ENCODE measurements at places on chromosomes 4 and X.
A peak's percentile ranks its signal among the peaks of the same experiment; 100 is the strongest.

DNA sequence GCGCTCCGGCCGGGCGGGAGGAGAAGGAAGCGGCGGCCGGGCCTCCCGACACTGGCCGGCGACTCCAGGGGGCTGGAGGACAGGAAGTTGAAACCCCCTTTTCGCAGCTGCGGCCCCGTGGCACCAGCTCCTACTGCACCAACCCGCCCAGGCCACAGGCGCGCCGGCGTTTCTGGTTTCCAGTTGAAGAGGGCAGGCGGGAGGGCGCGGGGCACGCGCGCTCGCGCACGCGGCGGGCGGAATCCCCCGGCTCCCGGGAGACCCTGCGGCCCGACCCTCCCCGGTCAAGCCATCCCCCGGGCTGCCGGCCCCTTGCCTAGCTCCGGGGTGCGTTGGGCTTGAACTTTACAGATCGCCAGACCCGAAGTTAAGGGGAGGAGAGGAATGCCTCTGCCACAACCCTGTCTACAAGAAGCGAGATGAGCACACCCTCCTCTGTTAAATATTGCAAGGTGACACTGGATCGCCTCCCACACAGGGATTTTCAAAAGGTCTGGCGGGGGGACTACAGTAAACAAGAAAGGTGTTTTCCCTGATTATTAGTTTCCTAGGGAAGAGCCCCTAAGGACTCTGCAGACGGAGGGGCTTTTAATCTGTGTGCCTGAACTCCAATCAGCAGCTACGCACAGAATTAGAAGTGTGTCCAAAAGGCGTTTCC is 1.4 kb downstream of the ELOVL6 start:
- no peak for DNase-seq

DNA sequence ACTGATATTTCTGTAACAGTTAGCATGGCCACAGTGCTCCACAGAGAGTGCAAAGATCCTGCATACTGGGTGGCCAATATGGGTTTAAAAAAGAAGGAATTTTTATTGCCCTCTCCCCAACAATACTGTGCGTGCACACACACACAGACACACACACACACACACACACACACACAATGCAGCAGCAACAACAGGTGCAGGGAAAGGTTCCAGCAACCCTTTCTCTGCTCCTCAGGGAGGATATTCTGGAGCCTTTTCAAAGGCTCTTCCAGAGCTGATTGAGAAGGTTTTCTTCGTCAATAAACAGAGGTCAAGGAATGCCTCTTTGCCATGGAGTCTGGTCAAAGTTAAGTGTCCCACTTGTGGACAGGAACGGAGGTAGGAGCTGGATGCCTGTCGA is 84.8 kb upstream of the ZFP42 start:
- DNase-seq = no peak

- no peak for DNase-seq
Observed at GRCh38 chr4:156512622-156513021, 459.0 kb downstream of the PDGFC start.

DNA sequence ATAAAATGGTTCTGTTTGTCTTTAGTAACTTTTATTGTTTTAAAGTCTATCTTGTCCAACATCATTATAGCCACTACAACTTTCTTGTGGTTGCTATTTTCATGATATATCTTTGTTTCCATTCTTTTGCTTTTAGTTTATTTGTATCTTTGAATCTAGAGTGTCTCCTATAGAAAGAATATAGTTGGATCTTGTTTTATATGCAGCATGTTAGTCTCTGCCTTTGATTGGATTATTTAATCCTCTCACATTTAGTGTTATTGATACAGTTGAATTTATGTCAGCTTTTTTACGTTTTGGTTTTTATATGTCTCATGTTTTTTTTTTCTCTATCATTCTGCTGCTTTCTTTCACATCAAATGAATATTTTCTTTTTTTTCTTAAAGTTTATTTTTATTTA is 98.1 kb downstream of the VSIG4 start:
- DNase-seq = no peak

- DNase-seq = no peak
Observed at GRCh38 chr4:47704693-47705325, 133.1 kb downstream of the CORIN start.

DNA sequence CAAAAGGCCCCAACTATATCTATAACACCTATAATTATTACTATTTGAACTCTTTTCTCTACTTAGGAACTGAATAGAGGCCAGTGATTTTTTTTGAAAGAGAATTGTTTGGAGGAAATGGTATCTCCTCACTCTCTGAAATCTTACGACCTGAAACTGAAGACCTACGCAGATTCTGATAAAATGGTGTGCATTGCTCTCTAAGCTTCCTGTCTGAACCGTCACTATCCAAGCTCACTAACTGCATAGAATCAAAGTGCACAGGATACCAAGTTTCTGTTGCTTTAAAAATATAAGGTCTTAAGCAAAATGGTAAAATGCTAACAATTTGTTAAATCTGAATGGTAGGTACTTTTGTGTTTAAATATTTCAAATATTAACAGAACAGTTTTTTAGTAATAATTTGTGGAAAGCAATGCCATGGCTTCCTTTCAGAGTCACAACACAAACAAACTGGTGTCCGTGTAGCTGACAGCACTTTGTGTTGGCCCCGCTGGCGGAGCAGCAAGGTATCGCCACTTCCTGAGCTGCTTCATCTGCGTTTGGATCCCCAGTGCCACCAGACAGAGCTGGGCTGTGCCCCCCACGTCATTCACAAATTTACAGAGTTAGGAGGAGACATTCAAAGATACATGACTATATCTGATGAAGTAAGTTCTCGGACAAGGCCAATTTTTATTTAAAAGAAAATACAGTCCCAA is 313.9 kb downstream of the FBXW7 start:
- no peak for DNase-seq

- DNase-seq = no peak
Observed at GRCh38 chr4:10281996-10282395, 165.4 kb upstream of the WDR1 start.

- DNase-seq = no peak
Observed at GRCh38 chr4:136754810-136755530, 777.3 kb downstream of the PCDH18 start.

- no peak for DNase-seq
Observed at GRCh38 chr4:6357476-6357875, 87.8 kb downstream of the WFS1 start.

DNA sequence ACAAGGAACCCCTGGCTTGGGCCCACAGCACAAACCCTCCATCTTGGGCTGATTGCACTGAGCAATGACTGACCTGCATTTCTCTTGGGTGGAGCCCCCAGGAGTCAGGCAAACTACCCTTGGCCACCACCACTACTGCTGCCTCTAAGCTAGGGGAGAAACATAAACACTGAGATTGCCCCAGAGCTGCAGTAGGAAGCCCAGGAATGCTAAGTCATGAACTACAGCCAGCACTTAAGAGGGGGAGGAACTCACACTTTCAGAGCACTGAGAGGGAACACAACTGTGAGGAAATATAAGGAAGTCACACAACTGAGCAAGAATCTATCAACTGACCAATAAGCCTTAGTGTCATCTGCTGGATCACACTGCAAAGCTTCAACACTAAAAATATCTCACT is 111.6 kb upstream of the PPP3CA start:
- DNase-seq = no peak

DNA sequence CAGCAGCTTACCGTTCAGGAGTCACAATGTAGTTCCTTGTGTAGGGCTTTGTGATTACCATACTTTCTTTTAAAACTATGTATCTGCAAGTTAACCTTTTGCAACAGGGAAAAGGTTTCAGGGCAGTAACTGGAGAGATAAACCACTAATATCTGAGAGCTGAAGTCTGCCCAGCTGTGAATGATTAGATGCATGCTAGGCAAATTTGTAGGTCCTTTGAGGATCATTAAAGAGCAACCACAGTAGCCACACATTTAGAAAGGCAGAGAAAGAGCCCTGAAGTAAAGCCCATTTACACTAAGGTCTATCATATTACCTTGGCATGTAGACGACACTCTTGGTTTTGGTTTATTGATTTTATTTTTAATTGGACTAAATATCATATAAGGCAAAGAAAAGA is 60.0 kb downstream of the ATP8A1 start:
- peak; percentile 2 for DNase-seq

- DNase-seq = no peak
Observed at GRCh38 chr4:7924570-7924969, 15.1 kb downstream of the AFAP1 start.

DNA sequence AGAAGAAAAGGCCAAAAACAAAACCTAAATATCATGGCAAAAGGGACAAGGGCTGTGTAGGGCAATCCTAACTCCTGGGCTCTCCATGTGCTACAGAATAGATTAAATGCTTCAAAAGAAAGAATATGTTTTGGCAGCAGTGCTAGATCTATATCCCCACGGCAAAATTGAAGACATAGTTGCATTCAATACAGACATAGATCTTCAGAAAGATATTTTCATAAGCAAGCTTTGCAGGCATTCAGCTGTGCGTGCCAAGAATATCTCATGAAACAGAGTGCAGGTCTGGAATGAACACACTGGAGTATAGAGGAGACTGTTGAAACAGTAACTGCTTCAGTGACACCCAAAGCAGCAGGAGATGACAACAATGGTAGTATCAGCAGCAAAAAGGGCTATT is 1476.9 kb downstream of the ARAP2 start:
- no peak for DNase-seq

DNA sequence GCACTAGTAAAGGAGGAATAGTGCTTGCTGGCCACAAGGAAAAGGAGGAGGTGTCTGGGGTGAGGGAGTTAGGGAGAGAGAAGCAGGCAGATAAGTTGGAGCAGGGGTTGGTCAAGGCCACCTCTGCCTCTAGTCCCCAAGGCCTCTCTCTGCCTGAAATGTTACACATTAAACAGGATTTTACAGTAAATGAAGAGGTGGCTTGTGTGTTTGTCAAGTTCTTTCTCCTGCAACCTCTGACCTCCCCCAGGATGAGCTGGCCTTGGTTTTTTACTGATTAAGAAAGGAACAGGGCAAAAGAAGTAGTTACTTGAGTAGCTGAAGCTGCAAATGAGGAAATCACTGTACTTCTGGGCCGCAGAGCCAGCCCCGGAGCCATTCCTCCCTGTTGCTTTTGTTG is 2.0 kb downstream of the GJB1 start:
- no peak for DNase-seq

GRCh38 chrX:53028678-53029077 is 19.9 kb upstream of the GPR173 start:
- no peak for DNase-seq

DNA sequence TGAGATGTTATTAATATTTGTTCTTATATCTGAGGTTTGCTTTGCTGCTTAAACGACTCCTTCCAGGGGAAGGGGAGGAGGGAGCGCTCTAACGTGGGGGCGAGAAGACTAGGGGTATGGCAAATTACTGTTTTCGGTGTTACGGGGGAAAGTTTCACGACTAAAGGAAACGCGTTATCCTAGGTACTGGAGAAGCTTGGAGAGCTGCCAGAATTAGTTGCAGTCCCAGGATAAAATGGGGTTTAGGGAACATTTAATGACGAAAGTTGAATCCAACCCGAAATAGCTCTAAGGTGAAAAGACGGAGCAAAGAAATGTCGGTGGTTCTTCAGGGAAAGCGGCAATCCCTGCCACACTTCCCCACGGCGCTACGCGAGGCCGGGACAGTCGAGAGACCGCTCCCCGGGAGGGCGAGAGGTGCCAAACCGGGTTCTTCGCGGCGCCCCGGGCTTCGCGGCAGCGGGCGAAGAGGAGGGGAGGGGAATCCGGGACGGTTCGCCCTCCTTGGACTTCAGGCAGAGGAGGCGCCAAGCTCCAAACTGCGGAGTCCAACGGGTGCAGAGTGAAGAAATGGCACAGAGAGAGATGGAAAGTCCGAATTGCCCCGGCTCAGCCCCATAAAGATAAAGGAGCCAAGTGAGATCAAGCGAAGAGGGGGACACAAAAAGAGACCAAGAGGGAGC is 724 bp downstream of the THOC2 start:
- no peak for DNase-seq

GRCh38 chr4:155521382-155521781 is 144.6 kb upstream of the MAP9 start:
- no peak for DNase-seq

DNA sequence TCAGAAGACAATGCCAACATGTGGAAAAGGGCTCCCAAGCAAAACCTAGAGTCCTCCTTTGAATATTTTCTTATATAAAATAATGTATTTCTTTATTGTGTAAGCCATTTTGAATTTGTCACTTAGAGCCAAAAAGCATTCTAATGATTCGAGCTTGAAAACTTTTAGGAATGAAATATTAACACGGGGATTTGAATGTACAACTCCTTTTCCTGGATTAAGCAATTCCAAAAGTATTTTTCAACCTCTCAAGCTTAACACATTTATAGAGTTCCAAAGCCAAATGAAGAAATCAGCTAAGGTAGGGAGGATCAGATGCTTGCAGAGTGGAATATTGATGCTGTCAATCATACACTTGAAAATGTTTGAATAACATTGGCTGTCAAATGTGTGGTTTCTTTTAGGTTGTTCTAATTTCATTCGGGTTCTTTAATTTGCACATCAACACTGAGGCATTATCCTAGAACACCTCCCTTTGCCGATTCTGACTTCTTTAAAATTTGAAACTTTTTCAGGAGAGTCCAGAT is 67.2 kb upstream of the ETNPPL start:
- no peak for DNase-seq

- DNase-seq = no peak
Observed at GRCh38 chrX:38224160-38224559, 3.5 kb upstream of the SRPX start.

DNA sequence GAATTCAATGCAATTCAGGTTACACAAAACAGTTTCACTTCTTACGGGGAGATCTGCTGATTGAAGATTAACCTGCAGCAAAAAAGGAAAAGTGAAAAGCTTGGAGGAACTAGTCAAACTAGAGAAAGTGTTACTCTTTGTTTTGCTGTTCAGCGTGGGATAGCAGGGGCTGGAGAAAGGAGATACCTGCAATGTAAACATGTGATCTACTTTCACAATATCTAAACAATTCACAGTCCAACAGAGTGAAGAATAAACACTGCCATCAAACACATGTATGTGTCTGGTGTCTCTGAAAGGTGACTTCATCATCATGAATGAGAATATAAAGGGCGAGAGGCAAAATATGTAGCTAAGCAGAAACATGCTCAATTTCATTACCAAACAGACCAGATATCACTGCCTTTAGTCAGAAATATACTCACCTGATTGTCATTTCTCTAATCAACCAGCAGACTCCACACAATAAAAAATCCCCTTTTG is 26.4 kb downstream of the NIPAL1 start:
- no peak for DNase-seq

DNA sequence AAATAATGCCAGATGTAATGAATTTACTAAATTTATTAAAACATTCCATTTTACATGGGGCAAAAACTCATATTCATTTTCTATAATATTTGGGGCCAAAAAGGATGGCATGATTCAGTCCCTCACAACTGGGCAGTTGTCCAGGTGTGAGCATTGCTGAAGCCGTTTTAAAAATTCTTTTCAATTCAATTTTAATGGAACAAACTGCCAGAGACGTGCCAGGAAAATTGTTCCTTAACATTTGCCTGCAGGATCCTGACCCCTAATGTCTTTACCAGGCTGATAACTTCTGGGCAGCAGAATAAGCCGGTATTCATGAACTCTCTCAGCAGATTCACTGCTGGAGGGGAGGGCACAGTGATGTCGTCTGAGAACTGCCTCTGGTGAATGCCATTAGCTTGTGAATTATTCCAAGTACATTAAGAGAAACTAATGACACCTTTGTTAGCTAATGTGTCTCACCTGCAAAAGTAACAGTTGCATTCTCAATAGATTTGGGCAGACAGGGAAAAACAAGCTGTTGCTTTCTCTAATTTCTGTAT is 1445.1 kb upstream of the TENM3 start:
- no peak for DNase-seq

All from GM18507 (cell line).